ENCODE measurements at places on chromosomes 4 and X.

- DNase-seq, result no peak
These were observed 74.1 kb downstream of the FAM47A start for GRCh38 chrX:34058005-34058404.

GRCh38 chr4:173317004-173317403 is 17.2 kb downstream of the HMGB2 start:
- no peak for DNase-seq

GRCh38 chr4:38082424-38083385 is 122.5 kb downstream of the PTTG2 start:
- DNase-seq, result no peak

GRCh38 chr4:37232315-37232714 is 12.2 kb upstream of the NWD2 start:
- DNase-seq, result no peak

DNA sequence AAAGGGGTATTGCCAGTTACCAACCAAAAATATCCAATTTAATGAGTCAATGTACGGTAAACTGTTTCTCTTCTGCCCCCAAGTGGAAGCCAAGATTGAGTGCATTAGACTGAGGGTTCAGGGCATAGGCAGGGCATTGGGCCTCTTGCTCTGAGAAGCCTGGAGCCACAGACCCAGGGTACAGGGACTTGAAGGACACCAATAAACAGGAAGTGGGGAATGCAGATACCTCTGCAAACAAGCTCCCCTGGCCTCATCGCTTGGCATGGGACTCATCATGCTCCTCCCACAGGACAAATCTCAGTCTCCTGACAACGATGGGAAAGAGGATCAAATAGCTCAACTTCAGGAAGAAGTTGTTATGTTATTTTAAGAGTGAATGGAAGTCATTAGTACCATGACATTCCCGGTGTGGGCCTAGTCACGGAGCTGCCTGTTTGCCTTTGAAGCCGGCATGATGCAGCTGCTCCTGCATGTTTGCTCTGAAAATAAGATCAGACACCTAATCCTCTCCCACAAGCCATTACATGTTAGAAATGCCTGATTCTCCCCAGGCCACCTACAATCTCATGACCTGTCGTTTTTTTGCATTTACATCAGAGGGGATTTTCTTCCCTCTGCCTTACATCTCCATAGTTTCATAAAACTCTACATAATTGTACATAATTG is 224.2 kb downstream of the RCHY1 start:
- DNase-seq, result no peak

- DNase-seq, result no peak
These were observed 139.9 kb downstream of the REPS2 start for GRCh38 chrX:17086317-17086716.

DNA sequence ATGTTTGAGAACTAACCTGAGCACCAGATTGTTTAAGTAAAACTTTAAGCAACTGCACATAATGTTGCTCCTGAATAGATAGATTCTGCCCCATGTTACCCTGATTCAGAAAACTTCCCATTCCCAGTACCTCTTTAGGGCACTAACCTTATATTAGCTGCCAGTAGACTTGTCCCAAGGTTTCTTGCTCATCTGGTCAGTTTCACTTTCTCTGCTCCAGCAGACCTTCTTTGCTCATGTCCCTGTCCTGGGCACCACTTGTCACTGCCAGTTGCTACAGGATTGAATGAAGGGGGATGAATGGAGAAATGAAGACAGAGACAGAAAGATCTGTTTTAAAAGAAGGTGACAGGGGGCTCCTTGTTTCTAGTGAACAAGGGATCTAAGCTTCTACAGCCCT is 65.2 kb upstream of the UGT2B10 start:
- DNase-seq, result no peak

DNA sequence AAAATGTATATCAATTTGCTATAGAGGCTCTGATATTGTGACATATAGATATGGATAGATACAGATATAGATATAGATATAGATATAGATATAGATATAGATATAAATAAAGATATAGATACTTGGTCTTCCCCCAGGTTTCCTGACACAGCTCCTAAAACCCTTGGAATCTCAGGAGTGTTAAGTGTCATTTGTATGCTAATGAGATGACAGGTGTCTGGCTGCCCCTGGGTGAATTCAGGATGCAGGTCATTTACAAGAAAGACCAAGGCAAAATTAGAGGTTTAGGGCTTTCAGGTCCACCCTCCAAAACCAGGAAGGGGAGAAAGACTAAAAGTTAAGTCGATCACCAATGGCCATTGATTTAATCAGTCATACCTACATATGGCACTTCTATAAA is 1034.8 kb downstream of the PDHA2 start:
- DNase-seq, result no peak

- DNase-seq, result no peak
These were observed 9.4 kb upstream of the GPR173 start for GRCh38 chrX:53039236-53039635.

DNA sequence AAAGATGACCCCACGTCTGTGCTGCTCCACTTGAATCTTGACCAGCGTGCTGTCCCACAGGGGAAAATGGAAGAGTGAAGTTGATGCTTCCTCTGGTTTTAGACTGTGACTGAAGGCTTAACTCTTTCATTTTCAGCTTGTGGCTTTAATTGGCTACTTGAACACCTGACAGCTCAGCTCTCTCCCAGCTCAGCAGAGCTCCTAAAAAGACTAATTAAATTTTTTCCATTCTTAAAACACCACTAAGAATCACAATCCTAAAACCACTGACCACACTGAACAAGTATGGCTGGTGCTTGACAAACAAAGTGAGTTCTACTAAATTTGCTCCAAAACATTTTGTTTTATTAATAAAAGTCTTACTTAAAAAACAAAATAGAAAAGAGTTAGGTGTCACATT is 71.7 kb downstream of the SRPX start:
- DNase-seq, result no peak

- DNase-seq, result no peak
These were observed 47.0 kb downstream of the AFF1 start for GRCh38 chr4:86981789-86982188.

DNA sequence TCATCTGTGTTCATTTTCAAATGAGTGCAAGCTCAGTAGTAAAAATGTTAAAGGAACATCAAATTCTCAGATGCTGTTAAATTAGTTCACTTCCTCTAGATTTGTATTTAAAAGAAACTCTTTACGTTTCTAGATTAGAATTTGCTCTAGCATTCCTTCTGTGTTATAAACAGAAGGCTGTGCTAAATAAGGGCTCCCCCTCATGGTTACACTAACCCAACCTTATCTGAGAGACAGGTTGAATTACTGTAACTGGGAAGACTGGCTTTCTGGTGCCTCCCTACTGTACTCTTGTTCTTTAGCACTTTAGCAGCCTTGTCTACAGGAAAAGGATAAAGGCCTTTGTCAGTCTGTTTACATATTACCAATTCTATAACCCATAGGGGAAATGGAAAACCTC is 56.8 kb downstream of the RXFP1 start:
- DNase-seq, result no peak

- no peak for DNase-seq
These were observed 130.0 kb downstream of the HMX1 start for GRCh38 chr4:8741513-8742226.

DNA sequence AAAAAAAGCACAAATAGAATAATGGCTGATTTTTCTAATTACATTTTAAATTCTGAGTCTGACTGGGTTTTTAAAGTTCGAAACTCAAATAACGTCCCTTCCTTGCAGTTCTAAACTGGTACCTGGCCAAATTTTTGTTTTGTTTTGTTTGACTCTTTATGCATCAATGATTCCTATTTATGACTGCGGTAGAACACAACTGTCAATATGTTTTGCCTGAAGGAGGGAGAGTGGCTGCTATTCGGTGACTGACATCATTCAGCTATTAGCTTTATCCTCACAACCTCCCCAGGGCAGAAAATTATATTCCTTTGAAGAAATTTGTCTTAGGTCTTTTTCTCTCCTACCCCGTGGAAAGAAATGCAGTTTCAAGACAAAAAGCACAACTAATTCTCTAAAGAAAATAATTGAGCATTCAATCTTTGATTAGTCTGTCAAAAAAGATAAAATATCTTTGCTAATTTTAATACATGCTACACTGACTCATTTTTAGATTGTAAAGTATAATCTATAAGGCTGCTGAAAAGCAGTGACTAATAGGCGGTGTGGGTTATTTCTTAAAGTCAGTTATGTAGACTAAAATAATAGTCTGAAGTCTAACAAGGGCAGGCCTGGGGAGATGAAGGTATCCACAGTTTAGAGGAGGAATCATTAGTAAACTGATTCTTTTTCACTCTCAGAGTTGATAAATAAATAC is 61.9 kb downstream of the TMEM150C start:
- DNase-seq, result no peak

GRCh38 chrX:113048480-113048879 is 207.8 kb upstream of the AMOT start:
- no peak for DNase-seq

- DNase-seq, result no peak
These were observed 281.5 kb upstream of the DKK2 start for GRCh38 chr4:107317611-107318010.

DNA sequence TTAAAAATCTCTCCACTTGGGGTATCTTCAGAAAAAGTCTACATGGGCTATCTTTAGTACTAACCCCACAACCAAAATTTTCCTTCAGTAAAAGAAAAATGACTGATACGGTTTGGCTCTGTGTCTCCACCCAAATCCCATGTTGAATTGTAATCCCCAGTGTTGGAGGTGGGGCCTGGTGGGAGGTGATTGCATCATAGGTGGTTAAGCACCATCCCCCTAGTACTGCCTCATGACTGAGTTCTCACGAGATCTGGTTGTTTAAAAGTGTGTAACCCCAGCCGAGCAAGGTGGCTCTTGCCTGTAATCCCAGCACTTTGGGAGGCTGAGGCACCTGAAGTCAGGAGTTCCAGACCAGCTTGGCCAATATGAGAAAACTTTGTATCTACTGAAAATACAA is 66.8 kb downstream of the USP46 start:
- no peak for DNase-seq

GRCh38 chr4:72761368-72762038 is 192.5 kb upstream of the ADAMTS3 start:
- DNase-seq, result no peak

DNA sequence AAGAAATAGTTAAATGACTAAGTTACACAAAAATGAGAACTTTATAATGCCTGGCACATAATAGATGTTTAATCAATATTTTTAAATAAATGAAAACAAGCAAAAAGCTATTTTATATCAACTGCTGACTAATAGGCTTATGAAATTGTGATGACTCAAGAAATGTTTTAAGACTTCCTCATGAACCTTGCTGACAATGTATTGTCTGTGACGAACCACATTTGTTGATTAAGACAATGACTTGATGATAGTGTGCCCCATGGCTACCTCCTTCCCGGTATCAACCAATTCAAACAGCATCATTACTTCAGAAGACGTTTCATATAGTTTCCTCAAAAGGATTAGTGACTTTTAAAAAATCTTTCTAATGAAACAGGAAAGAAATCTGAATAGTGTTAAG is 7.9 kb downstream of the CXCL6 start:
- DNase-seq, result no peak

GRCh38 chrX:2863646-2864045 is 34.9 kb downstream of the GYG2 start:
- DNase-seq, result no peak

GRCh38 chr4:1491328-1492141 is 85.3 kb upstream of the NKX1-1 start:
- DNase-seq, result no peak

DNA sequence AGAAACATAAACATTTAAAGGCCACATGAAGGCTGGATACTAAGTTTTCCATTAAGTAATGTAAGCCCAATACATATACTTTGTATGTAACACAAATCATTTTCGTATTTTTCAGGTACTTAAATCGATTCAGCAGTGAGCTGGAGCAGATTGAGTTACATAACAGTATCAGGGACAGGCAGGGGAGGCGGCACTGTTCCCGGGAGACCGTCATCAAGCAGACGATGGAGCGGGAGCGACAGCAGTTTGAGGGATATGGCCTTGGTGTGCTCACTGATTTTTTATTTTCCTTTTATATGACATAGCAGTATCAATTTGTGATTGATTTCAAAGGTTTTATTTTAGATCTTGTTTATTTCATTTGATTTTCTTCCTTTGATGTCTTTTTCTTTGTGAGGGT is 20.7 kb downstream of the TMA16 start:
- DNase-seq, result no peak

DNA sequence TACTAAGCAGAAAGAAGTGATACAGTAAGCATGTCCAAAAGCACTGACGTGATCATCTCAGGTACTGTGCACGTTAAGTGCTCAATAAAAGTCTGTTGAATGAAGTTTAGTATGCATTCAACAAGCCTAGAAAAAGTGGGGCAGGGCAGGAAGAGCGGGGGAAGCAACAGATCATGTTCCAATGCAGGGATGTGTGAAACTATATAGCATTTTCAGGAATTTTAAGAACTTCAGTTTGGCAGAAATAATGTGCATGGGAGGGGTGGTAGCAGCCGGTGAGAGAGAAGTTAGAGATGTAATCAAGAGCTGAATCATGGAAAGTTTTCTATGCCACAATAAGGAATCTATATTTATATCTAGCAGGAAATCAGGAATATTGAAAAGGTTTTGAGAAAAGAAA is 19.2 kb upstream of the CCNA2 start:
- DNase-seq, result no peak

- no peak for DNase-seq
These were observed 98.0 kb upstream of the DKK2 start for GRCh38 chr4:107133965-107134653.

DNA sequence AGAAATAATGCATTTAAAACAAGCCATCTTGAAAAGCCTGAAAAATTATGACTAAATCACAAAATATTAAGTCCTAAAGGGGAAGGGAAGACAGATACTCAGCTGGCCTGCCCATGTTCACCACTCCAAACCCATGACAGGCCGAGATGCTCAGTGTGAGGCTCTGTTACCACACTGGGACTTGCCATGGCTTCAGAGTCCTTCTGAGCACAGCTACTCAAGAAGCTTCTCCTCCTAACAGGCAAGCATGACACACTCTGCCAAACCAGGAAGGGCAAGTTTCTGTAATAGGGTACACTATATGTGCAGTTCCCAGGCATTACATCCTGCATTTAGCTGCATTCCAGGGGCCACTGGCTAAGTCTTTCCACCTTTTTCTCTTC is 34.0 kb upstream of the CYBB start:
- DNase-seq, result no peak

DNA sequence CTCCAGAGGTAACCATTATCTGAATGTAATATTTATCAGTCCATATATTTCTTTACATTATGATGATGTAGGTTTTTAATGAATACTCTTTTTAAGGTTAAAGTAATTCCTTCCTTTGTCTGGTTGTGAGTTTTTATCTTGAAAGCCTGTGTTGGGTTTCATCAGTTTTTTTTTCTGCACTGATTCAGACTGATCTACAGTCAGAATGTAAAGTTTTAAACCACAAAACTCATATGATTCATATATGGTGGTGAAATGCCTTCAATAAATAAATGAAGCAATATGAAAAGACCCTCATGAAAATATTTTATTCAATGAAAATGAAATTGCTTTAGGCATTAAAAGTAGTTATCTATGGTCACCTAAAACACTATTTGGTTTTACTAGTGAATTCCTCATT is 47.1 kb downstream of the SORBS2 start:
- no peak for DNase-seq

- DNase-seq, result no peak
These were observed 183.3 kb downstream of the KDR start for GRCh38 chr4:54941994-54942552.

GRCh38 chrX:78327370-78328086 is at the start of gene CYSLTR1:
Gene CYSLTR1, minus strand, starts transcription at chrX:78327611. Its CDS starts 53,865 bp downstream, at chrX:78273746.
- no peak for DNase-seq

Data from activated CD8-positive, alpha-beta memory T cell treated with anti-CD3 and anti-CD28 coated beads for 48 hours (primary cell).